ENCODE measurements at places on chromosomes 2 and 18. TPM values are rescaled to one million over a fixed set of nuclear protein-coding genes. Genes with fewer than 3 reads are reported as not detected.

Gene ABCG5
- total RNA-seq, result not detected

Gene PRKAG3
- 1.2 TPM for total RNA-seq

Gene CAPN10
- total RNA-seq, result 13.6 TPM

Gene MFSD6
- total RNA-seq, result 16.3 TPM

Gene LOXHD1
- 1.2 TPM for total RNA-seq

Gene ASXL3
- total RNA-seq, result 16.8 TPM

Gene DLGAP1
- total RNA-seq, result 7.5 TPM

Gene MYO1B
- 138 TPM for total RNA-seq

Gene INPP5D
- 13.5 TPM for total RNA-seq

Gene DCDC2C
- total RNA-seq, result 0.48 TPM

Gene RAB27B
- total RNA-seq, result 19.8 TPM

Gene MFSD2B
- 0.85 TPM for total RNA-seq

Gene KCNJ13
- total RNA-seq, result 0.63 TPM

Gene CERKL
- not detected for total RNA-seq
